Ureter (tissue), 1 donor: ENCODE measurements at places on chromosomes 2 and 18. TPM values are rescaled to one million over a fixed set of nuclear protein-coding genes. Genes with fewer than 3 reads are reported as not detected.

Gene GDF7
- 11.0 TPM for total RNA-seq

Gene TFPI
- 54.7 TPM for total RNA-seq

Gene OSBPL6
- total RNA-seq: 2.4 TPM

Gene EPAS1
- 300 TPM for total RNA-seq

Gene RSAD2
- total RNA-seq: 4.4 TPM

DNA sequence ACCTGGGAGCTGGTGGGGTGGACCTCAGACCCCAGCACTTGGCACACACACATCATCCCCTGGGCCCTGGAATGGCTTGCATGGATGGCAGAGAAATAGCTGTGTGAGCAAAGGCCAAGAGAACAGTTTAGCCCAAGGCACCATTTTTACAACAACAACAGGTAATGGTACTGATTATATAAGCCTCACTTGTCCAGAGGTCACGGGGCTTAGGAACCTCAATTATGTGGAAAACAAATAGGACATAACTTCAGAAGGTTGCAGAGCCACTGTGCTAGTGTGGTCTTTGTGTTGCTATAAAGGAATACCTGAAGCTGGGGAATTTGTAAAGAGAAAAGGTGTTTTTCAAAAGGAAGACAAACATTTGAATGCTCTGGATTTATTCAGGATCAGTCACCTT, 13.2 kb downstream of the STEAP3 start:
- DNase-seq: no peak

DNA sequence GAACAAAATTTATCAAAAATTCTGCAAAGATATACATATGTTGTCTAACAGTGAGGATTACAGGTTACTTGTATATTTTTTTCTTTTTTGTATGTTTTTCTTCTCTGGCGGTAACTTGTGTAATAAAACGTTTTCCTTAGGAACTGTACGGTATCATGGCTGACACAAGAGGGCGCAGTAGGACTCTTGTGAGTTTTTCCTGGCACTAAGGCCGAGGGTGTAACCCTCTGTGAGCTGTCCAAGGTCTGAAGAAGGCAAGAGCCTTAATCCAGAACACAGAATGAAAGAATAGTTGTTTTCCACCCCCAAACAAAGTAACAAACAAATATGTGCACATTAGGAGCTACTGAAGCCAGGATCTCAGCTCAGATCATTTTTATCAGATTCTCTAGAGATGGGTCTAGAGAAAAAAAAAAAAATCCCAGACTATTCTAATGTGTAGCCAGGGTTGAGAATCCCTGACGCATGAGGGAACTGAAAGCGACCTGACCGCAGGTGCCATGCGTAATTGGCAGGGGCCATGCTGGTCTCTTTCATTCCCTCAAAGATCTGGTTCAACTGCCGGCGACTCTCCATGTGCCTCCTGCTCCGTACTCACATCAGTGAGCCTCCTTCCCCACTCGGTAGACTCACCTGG, 27.0 kb downstream of the TMEM200C start:
- DNase-seq: peak; percentile 71
